ENCODE measurements at places on chromosomes 2 and 18.

DNA sequence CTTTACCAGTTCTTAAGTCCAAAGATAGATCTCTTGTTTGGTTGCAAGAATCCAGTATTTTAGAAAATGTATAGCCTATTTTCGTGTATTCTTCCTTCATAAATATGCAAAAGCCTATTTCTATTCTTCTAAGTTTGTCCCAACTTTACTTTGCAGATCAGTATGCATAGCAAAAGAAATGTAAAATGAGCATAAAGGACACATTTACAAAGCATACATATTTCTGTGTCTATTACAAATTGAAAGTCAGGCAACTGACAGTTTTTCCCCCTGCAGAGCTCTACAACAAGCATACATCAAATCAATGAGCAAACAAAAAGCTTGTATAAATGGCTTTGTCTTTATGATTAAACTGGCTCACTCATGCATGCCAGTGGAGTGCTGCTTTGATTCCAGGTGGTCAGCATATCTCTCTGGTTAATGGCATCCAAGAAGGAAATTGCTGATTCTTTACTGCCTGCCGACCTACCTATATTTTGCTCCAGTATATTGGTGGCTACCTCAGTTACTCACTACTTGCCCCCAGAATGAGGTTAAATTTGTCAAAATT lies 10.0 kb upstream of the VPS54 start:
- H3K4me1 ChIP-seq = no peaks in the 10 kb centered on the region
- no peaks in the 10 kb centered on the region for H3K36me3 ChIP-seq
- H3K4me3 ChIP-seq = no peak overlapping the region
- H3K27me3 ChIP-seq = no peaks in the 10 kb centered on the region

GRCh38 chr2:26991717-26992116 lies 21.3 kb downstream of the MAPRE3 start:
- H3K27me3 ChIP-seq = no peaks in the 10 kb centered on the region
- no peak for DNase-seq
- no peaks in the 10 kb centered on the region for H3K36me3 ChIP-seq
- no peaks in the 10 kb centered on the region for H3K4me1 ChIP-seq

DNA sequence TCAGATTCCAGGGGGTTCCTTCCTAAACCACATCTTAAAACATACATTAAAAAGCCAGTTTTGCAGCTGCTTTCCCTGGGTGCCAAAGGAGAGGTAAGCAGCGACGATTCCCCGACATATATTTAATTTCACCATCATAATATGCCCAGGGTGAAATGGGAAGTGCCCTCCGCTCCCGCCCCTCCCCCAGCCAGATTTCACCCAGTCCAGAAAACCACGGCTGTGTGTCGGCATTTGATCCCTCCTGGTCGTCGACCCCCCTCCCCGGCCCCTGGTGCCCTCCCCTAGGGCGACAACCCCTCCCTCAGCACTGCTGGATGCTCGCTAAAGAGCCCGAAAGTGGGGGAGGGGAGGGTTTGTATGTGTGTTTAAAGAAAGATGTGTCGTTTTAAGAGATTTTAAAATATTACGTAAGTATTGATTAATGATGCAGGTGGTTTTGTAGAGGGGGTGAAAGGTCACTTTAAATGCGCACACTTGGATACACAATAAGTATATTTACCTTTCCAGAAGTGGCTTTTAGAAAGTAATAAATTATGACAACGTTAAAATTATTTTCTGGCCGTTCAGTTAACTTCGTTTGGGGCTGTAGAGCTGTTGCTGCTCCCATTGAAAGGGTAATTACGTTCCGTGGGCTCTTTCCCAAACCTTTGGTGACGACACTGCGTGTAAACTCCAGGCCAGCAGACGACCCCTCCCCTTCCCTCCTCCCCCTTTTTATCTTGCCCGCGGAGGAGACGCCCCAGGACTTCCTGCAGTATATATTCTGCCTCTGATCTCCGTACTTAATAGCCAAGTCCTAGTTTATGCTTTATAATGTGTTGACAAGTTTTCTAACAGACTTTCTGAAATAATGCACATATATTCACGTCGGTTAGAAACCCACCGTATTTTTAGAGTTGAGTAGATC lies 3.4 kb upstream of the BCL11A start:
- H3K36me3 ChIP-seq = no peaks in the 10 kb centered on the region
- peaks cover 20% of the 10 kb centered on the region for H3K27me3 ChIP-seq
- H3K4me3 ChIP-seq = peak overlapping the region; percentile 19
- peaks cover 6% of the 10 kb centered on the region for H3K4me1 ChIP-seq
- H3K27ac ChIP-seq = no peak overlapping the region

- no peak overlapping the region for H3K4me3 ChIP-seq
- H3K27me3 ChIP-seq = no peaks in the 10 kb centered on the region
- no peaks in the 10 kb centered on the region for H3K4me1 ChIP-seq
These were observed 70.6 kb downstream of the RPE start for GRCh38 chr2:210072922-210073509.

DNA sequence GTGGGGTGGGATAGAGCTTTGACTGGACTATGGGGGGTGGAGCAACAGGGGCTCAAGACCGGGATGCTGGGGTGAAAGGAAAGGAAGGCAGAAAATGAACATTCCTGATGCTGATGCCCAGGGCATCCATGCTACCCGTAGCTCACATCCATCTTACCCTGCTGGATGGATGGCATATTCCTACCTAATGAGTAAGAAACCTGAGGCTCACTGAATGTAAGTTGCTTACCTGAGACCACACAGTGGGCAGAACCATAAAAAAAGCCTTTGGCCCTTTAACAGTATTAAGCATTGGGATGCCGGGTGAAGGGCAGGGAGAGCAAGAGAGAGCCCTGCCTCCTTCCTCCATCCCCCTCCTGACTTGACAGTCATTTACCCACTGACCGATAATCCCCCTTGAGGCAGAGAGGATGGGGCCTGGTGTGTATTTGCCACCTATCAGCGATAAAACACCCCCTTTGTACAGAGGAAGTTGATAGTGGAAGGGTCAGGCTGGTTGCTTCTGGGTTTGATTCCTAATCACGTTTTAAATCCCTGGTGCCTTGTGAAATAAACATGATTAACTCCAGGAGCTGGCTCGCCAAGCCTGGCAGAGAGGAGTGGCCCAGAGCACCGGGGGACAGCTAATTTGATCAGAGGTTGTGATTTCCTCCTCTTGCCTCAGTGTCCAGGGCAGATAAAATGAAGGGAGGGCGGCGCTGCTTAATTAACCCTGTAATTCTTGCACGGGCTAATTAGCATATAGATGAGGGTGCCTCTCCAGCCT lies 105.9 kb upstream of the HS6ST1 start:
- H3K36me3 ChIP-seq = no peaks in the 10 kb centered on the region
- H3K4me1 ChIP-seq = peaks cover 35% of the 10 kb centered on the region
- no peak for DNase-seq

- no peaks in the 10 kb centered on the region for H3K4me1 ChIP-seq
- no peak overlapping the region for H3K27ac ChIP-seq
- no peak for DNase-seq
- H3K36me3 ChIP-seq = no peaks in the 10 kb centered on the region
- no peaks in the 10 kb centered on the region for H3K27me3 ChIP-seq
- no peak overlapping the region for H3K4me3 ChIP-seq
These were observed 136.0 kb upstream of the GCFC2 start for GRCh38 chr2:75846683-75847190.

DNA sequence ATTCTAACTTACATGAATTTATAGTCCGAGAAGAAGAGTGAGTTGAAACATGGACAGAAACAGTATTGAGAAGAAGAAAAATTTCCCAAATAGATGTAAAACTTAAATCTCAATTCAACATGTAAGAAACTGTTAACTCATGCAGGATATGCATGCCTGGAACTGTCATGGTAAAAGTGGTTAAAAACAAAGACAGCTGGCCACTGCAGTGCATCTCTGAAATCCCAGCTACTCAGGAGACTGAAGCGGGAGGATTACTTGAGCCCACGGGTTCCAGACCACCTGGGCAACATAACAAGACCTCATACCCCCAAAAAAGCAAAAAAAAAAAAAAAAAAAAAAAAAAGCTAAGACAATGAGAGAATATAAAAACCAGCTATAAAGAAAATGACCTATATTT lies 93.0 kb upstream of the TTC27 start:
- no peaks in the 10 kb centered on the region for H3K4me1 ChIP-seq
- DNase-seq = no peak
- no peaks in the 10 kb centered on the region for H3K27me3 ChIP-seq

DNA sequence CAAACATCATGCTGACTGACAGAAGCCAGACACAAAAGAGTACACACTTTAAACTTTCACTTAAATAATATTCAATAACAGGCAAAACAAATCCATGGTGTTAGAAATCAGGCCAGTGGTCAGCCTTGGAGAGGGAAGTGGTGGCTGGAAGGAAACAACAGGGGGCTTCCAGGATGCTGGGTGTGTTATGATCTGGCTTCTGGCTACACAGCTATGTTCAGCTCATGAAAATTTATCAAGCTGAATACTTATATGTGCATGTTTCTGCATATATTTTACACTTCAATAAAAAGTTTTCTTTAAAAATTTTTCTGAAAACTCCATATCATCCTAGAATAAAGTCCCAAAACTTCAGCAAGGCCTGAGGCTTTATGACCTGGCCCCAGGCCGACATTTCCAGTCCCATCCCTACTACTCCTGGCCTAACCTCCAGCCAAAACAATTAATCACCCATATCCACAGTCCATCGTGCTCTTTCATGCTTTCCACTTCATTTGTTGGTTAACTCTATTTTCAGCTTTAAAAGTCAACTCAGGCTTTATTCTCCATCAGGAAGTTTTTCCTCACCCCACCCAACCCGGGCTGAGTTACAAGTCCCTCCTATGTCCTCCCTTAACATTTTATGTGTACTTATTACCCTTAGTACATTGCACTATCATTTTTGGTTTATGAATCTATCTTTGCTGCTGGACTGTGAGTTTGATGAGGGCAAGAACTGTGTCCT lies 27.9 kb upstream of the SPTBN1 start:
- peaks cover 10% of the 10 kb centered on the region for H3K4me1 ChIP-seq
- no peaks in the 10 kb centered on the region for H3K27me3 ChIP-seq
- H3K4me3 ChIP-seq = no peak overlapping the region
- no peak for DNase-seq
- H3K27ac ChIP-seq = peak overlapping the region; percentile 63

GRCh38 chr2:238669046-238669445 lies 178.8 kb upstream of the TWIST2 start:
- H3K36me3 ChIP-seq = no peaks in the 10 kb centered on the region
- H3K27ac ChIP-seq = no peak overlapping the region
- DNase-seq = no peak
- H3K4me1 ChIP-seq = no peaks in the 10 kb centered on the region

GRCh38 chr2:102129951-102130646 lies 12.4 kb upstream of the IL1R1 start:
- H3K4me1 ChIP-seq = no peaks in the 10 kb centered on the region
- H3K27ac ChIP-seq = no peak overlapping the region

GRCh38 chr2:160784034-160784433 lies 290.4 kb upstream of the RBMS1 start:
- H3K4me1 ChIP-seq = no peaks in the 10 kb centered on the region
- H3K27ac ChIP-seq = no peak overlapping the region
- no peaks in the 10 kb centered on the region for H3K36me3 ChIP-seq
- no peaks in the 10 kb centered on the region for H3K27me3 ChIP-seq
- DNase-seq = no peak

- H3K27me3 ChIP-seq = no peaks in the 10 kb centered on the region
- no peak overlapping the region for H3K27ac ChIP-seq
- H3K4me1 ChIP-seq = no peaks in the 10 kb centered on the region
These were observed 36.8 kb downstream of the KCNG3 start for GRCh38 chr2:42457011-42457410.

- H3K36me3 ChIP-seq = no peaks in the 10 kb centered on the region
- no peak for DNase-seq
- H3K27me3 ChIP-seq = no peaks in the 10 kb centered on the region
These were observed 221.1 kb downstream of the RDH14 start for GRCh38 chr2:18339326-18339725.

DNA sequence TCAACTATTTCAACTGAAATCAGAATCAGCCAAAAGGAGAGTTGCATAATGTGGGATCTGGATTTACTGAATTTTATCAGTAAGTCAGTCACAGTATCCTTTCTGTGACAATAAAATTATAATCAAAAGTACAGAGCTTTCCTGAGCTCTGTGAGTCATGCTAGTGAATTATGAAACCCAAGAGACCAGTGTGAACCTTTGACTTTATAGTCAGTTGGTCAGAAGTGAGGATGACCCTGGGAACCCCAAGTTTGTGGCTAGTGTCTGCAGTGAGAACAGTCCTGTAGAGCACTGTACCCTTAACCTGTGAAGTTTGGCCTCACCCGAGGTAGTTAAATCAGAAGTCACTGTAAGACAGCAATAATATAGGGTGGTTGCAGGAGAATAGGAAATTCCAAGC lies 381.7 kb downstream of the CDH19 start:
- no peak overlapping the region for H3K4me3 ChIP-seq
- H3K36me3 ChIP-seq = no peaks in the 10 kb centered on the region
- H3K27ac ChIP-seq = no peak overlapping the region
- DNase-seq = no peak

DNA sequence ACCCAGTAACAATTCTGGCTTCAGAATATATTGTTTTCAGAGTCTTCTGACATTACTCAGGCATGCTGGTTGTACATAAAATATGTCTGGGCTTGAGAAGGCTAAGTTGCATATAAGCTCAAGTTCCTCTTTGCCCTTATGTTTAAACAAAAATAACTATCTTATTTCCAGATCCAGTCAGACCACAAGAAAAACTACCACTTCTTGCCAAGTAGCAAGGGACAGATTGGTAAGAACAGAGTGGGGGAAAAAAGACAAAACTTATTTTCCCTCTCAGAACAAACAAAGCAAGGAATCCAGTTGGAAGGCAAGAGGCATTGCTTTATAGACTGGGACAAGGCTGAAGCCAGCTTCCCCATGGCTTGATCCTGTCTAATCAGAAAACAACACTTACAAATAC lies 1036.7 kb upstream of the CELF4 start:
- no peaks in the 10 kb centered on the region for H3K4me1 ChIP-seq
- H3K4me3 ChIP-seq = no peak overlapping the region
- H3K27me3 ChIP-seq = no peaks in the 10 kb centered on the region
- no peak for DNase-seq

DNA sequence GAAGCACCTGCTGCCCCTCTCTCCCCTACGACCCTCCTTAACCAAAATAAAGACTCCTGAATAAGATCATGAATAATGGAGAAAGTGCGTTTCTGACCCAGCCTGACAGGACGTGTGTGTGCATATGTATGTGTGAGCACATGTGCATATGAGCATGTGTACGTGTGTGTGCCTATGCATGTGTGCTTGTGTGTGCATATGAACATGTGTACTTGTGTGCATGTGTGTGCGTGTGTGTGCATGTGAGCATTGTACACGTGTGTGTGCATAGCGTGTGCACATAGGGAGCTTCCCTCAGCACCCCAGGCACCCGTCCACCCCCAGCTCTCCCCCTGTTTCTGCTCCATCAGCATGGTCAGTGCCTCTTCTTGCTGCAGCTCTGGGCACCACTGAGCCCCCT lies 10.7 kb downstream of the KCNIP3 start:
- DNase-seq = no peak
- H3K4me1 ChIP-seq = no peaks in the 10 kb centered on the region
- no peaks in the 10 kb centered on the region for H3K27me3 ChIP-seq
- H3K4me3 ChIP-seq = no peak overlapping the region
- no peaks in the 10 kb centered on the region for H3K36me3 ChIP-seq
- H3K27ac ChIP-seq = no peak overlapping the region

DNA sequence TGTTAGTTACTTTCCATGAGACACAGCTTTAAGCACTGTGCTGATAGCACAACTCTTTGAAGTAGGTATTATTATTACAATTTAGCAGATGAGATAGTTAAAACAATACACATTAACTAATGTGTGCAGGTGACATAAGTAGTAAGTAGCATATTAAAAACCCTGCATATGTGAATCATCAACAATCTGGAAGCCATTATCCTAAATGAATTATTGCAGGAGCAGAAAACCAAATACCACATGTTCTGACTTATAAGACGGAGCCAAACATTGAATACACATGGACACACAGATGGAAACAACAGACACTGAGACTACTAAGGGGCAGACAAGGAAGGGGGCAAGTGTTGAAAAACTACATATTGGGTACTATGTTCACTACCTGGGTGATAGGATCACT lies 300.3 kb upstream of the GULP1 start:
- H3K27me3 ChIP-seq = no peaks in the 10 kb centered on the region
- no peaks in the 10 kb centered on the region for H3K36me3 ChIP-seq
- H3K27ac ChIP-seq = no peak overlapping the region

Measured in ascending aorta (tissue), 2 donors.